Stimulated activated CD4-positive, alpha-beta T cell treated with anti-CD3 and anti-CD28 coated beads, Interleukin-2, amount 100 ng/mL, for 24 hours (primary cell): ENCODE measurements at places on chromosomes 6 and 20.

DNA sequence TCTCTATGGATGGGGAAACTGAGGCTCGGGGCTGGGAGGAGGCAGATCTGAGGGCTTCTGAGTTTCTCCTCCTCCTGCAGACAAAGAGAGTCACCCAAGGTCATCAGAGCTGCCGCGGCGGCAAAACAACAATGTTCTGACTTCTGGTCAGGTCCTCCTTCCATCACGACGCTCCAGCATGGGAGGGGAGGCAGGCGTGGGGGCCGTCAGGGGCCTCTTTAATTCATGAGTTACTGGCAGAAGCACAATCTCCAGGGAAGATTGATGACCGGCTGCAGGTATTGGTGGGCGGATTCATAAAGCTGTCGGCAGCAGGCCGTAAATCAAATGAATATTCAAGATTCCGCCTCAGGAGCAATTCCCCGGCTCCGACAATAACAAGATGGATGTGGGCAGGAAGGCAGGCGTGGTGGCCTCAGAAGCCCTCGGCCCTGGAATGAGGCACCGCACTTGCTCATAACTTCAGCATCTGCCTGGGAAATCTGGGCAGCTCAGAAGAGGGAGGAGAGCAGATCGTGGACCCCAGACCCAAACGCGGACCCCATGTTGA lies 19.1 kb downstream of the PCK1 start:
- no peak for DNase-seq

DNA sequence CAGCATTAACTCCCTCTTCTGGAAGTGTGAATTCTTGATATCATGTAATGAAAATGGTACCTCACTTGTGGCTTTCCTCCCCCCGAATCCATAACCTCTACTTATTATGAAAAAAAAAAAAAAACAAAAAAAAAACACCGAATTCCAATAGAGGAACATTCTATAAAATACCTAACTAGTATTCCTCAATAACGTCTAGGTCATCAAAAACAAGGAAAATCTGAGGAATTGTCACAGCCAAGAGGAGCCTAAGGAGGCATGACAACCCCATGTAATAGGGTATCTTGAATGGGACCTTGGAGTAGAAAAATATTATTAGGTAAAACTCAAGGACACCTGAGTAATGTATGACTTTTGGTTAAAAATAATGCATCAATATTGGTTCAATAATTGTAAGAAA lies 38.9 kb upstream of the POLR1H start:
- no peak for DNase-seq

GRCh38 chr6:12785301-12785700 lies 68.7 kb downstream of the PHACTR1 start:
- no peak for DNase-seq

GRCh38 chr6:31120151-31120915 lies at the start of gene CDSN:
CDSN (minus strand) TSS chr6:31120446; CDS start chr6:31120419, 27 bp downstream.
- no peak for DNase-seq

DNA sequence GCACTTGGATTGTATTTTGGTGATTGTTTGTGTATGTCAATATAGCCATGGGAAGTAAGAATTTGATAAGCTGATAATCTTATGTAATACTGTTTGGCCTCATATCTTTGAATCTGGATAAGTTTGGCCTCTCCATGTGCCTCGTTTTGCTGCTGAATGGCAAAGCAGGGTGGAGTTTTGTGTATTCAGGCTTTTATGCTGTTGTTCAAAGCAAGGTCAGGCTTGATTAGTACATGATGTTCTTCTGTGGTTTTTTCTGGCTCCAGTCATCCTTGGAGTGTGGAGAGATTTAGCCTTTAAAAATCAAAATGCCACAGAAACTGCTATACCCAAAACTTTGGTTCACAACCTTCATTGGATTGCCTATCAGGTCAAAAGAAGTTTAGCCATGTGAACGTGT lies 728.9 kb upstream of the GJE1 start:
- no peak for DNase-seq

GRCh38 chr20:31547720-31548298 lies 33.6 kb downstream of the HM13 start:
- DNase-seq: no peak

- no peak for DNase-seq
These were observed 286.7 kb downstream of the TFAP2B start for GRCh38 chr6:51105357-51105756.

DNA sequence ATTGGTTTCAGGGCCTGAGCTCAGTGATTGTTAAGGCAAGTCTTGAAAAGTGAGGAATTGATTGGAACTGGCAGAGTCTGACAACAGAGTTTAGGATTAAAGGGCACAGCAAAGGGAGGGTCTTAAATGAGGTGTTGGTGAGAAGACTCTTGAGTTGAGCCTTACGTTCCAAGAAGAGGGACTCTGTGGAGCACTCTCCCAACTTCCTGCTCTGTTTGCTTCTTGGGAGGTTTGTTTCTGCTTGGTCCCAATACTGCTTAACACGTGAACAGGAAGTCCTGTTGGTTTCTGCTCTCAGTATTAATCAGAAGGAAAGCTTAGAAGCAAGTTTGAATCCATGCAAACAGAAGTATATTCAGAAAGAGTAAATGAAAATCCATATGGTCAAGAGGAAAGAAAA lies 15.6 kb upstream of the SYNDIG1 start:
- no peak for DNase-seq

DNA sequence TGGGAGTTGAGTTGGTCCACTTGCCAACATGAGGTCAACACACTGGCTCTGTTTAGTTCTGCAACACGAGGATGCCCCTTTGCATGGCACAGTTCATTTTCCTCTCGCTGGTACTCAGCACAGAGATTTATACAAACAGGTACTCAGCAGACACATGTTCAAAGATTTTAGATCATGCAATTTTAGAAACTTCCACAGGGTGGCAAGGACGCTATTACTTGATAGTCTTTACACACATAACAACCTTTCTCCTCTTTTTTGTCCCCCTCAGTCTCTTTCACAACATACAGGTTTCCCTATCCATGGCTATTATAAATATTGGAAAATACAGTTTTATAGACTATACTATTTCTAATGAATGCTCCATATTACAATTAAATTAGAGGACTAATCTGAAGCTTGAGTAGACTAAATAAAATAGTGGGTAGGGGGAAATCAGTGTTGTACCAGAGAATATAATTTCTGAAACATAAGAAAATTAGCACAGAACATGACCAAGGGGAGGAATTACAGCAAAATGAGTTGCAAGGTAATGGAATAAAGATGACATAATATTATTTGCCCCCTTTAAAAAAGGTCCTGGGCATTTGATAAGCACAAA lies 331.8 kb upstream of the BTBD3 start:
- DNase-seq: no peak

DNA sequence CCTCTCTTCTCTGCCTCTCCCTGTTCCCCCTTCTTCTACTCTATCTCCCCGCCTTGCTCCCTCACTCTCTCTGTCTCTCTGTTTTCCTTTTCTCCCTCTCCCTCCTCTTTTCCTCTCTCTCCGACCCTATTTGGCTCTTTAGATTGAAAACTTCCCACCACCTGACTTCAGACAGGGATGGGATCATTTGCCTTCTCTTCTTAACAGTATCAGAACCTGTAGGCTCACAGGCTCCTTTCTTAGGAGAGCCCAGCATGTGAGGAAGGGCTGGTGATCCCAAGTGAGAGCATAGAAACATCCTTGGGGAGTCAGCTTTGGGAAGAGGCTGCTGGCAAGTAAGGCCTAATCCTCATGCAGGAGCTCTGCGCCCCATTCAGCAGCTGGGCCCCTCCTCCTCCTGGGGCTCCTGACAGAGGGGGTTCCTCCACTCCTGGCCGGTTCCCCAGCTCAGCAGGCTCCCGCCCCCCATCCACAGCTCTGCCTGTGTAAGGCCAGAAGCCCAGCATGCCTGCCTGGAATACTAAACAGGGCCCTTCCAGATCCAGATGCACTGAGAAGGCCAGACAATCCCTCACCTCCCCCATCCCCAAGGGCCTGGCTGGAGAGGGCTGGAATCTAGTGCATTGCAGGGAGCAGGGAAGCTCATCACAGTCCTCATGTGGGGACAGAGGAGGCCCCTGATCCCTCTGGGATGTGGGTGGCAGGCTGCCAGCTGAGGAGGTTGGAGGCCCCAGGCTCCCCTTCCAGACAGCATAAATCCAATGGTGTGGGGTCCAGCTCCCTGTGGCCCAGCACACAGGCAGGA lies 93.4 kb downstream of the PTPRT start:
- DNase-seq: no peak

DNA sequence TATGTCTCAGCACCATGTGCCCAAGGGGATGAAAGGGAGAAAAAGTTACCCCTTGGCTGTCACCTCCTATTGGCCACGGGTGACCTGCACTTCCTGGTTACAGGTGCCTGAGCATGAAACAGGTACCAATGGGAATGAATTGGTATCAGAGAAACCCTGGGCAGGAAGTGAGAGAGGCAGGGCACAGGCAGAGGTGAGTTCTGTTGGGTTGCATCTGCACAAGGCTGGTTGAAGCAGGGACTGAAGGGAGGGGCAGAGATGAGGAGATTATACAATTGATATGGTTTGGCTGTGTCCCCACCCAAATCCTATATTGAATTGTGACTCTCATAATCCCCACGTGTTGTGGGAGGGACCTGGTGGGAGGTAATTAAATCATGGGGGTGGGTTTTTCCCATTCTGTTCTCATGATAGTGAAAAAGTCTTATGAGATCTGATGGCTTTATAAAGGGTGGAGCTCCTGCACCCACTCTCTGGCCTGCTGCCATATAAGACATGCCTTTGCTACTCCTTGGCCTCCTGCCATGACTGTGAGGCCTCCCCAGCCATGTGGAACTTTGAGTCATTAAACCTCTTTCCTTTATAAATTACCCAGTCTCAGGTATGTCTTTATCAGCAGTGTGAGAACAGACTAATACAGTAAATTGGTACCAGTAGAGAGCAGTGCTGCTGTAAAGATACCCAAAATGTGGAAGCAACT lies 291.8 kb downstream of the LRFN2 start:
- no peak for DNase-seq

GRCh38 chr6:125868252-125868651 lies 77.5 kb downstream of the NCOA7 start:
- no peak for DNase-seq

GRCh38 chr20:44736170-44737021 lies 9.3 kb upstream of the KCNK15 start:
- DNase-seq: peak; percentile 6

GRCh38 chr6:105667056-105667455 lies 264.2 kb upstream of the PREP start:
- no peak for DNase-seq

DNA sequence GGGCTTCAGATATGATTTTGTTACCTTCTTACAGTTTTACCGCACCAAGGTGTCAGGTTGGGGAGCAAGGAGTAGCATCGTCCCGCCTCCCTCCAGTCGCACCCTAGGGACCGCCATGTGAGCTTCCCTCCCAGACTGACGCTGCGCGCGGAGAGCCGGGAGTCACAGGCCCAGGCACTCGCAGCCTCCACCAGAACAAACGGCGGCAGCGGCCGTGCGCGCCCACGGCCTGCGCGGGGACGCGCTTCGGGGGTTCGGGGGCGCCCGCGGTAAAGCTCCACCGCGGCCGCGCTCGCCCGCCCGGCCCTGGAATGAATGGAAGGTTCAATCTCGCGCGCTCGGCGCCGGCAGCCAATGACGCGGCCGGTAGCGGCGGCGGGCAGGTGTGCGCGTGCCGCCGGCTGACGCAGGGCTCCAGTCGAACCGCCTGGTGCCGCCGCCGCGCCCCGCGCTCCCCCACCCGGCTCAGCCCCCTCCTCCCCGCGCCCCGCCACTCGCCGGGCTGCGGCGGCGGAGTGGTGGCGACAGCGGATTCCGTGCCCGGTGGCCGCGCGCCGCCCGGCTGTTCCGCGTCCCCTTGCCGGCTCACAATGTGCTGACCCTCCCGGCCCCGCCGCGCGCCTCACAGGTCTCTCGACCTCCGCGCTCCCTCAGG lies 16.5 kb upstream of the LIN28B start:
- no peak for DNase-seq

DNA sequence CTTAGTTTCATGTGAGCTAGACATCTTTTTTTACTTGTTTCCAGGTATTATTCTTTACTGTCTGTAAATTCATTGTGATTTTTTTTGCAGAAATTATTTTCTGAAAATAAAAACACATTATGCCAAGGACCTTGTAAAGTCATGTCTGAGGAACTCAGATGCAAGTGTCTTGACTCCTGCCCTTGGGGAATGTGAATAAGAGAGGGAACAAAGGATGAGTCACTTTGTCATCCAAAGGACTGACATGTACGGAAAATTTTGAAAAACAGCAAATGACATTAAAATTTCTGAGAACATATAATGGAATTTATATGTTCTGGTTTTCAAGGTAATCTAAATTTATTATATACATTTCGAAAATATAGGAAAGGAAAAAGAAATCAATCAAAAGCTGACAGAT lies 660.4 kb downstream of the CD109 start:
- no peak for DNase-seq

- no peak for DNase-seq
These were observed 114.5 kb downstream of the JAG1 start for GRCh38 chr20:10559266-10559665.

DNA sequence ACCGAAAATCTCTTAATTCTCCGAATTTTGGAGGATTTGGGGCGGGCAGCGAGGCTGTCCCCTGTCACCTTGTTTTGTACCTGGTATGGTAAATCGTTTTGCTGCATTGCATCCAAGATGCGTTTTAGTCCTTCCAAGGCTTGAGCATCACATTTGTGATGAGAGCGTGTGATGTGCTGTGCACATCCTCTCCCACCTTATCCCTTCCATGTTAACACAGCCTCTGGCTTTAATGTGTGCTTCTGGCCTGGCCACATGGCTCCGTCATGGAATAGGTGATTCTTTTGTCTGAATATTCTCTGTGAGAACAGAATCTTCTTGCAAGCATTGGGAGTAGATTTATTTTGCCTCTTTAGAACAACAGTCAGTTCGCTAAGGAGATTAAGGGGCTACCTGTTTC lies 763 bp downstream of the TMEM14A start:
- DNase-seq: no peak
